ENCODE measurements at places on chromosomes 4 and X. TPM values are rescaled to one million over a fixed set of nuclear protein-coding genes. Genes with fewer than 3 reads are reported as not detected.

DNA sequence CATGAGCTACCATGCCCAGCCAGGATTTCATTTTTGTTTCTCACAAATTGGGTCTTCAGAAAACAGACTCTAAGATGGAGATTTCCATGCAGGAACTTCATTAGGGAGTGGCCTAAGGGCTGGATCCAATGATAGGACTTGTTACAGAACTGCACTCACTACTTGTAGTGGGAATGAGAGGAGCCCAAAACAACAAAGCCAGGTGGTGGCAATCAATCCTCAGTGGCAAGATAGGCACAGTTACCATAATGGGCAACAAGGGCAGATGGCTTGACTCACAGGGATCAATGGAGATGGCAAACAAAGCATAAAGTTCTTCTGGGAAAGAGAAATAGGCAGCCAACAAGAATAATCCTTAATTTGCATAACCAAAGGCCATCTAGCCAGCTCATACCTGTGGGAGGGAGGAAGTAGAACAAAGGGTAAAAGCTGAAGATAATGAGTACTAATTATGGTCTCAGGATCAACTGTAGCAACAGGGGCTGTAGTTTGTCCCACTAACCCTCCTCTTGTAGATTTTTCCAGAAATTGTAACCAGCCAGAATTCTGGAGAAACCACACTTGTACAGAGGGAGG is 72.8 kb upstream of the MAPK10 start:
- H3K27ac ChIP-seq = no peak overlapping the region
- no peak for DNase-seq
- no peaks in the 10 kb centered on the region for H3K4me1 ChIP-seq
- no peaks in the 10 kb centered on the region for H3K36me3 ChIP-seq
- no peak overlapping the region for H3K4me3 ChIP-seq

GRCh38 chrX:48787505-48788443 is 1.4 kb downstream of the GATA1 start:
- no peaks in the 10 kb centered on the region for H3K27me3 ChIP-seq
- no peak overlapping the region for H3K4me3 ChIP-seq
- no peaks in the 10 kb centered on the region for H3K36me3 ChIP-seq
- no peak overlapping the region for H3K27ac ChIP-seq

DNA sequence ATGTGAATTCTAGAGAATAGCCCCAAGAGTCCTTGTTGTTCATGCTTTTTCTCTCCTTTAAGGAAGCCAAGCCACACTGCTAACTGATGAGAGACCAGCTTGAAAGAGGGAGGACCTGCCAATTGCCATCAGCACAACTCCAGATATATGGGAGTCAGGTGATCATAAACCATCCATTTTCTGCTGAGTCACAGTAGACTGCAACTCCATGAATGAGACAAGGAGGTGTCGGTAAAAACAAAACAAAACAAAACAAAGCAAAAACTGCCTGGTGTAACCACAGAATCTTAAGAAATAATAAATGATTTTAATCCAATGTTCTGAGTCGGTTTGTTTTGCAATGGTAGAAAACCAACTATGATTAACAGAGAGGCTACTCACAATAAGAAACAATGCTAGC is 837.3 kb downstream of the PCDH7 start:
- DNase-seq = no peak
- H3K4me3 ChIP-seq = no peak overlapping the region
- H3K27me3 ChIP-seq = no peaks in the 10 kb centered on the region

GRCh38 chrX:137565318-137565904 is 516 bp upstream of the ZIC3 start:
- H3K27me3 ChIP-seq = no peaks in the 10 kb centered on the region
- no peaks in the 10 kb centered on the region for H3K36me3 ChIP-seq
- no peak overlapping the region for H3K4me3 ChIP-seq
- H3K4me1 ChIP-seq = no peaks in the 10 kb centered on the region
- no peak overlapping the region for H3K27ac ChIP-seq

GRCh38 chr4:6951880-6952381 is 42.3 kb downstream of the TBC1D14 start:
- no peak overlapping the region for H3K27ac ChIP-seq
- H3K36me3 ChIP-seq = no peaks in the 10 kb centered on the region
- DNase-seq = no peak
- peaks cover 29% of the 10 kb centered on the region for H3K4me1 ChIP-seq

- no peaks in the 10 kb centered on the region for H3K4me1 ChIP-seq
- H3K27me3 ChIP-seq = no peaks in the 10 kb centered on the region
- H3K4me3 ChIP-seq = no peak overlapping the region
- no peaks in the 10 kb centered on the region for H3K36me3 ChIP-seq
- DNase-seq = no peak
Observed at GRCh38 chrX:87160435-87161010, 357.1 kb upstream of the KLHL4 start.

DNA sequence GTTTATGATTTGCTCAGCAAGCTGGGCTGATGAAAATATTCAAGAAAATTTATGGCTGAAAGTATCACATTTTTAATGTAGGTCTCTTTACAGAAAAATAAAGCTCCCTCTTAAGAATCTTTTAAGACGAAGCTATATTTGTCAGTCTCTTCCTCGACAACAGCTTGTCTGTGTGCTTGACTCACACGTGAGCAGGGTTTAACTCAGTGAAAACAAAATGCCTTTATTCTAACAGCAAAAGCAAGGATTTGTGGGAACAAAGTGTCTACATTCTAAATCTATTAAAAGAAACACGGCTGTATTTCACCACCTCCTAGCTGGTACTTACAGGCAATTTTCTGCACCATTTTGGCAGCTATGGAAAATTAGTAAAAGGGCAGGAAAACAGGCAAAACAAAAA is 75.5 kb downstream of the NYX start:
- no peaks in the 10 kb centered on the region for H3K4me1 ChIP-seq
- no peak for DNase-seq
- H3K27ac ChIP-seq = no peak overlapping the region
- no peaks in the 10 kb centered on the region for H3K36me3 ChIP-seq

- no peak for DNase-seq
- H3K4me3 ChIP-seq = no peak overlapping the region
- H3K27me3 ChIP-seq = no peaks in the 10 kb centered on the region
Observed at GRCh38 chr4:143555676-143556075, 42.2 kb downstream of the SMARCA5 start.

DNA sequence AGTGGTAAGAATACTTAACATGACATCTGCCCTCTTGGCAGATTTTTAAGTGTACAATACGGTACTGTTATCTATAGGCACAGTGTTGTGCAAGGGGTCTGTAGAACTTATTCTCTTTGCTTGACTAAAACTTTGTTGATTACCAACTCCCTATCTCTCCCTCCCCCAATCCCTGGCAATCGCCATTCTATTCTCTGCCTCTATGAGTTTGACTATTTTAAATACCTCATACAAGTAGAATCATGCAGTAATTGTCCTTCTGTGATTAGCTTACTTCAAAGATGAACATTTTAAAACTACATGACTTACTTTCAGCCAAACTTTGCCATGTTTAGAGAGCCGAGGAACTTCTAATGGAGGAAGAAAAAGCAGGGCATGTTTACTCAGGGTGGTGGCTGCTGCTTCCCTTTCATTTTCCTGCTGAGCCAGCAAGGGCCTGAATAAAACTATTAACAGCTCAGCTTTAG is 62.4 kb downstream of the APOO start:
- peak; percentile 64 for DNase-seq
- H3K36me3 ChIP-seq = no peaks in the 10 kb centered on the region
- H3K4me3 ChIP-seq = peak overlapping the region; percentile 49
- H3K4me1 ChIP-seq = peaks cover 61% of the 10 kb centered on the region

DNA sequence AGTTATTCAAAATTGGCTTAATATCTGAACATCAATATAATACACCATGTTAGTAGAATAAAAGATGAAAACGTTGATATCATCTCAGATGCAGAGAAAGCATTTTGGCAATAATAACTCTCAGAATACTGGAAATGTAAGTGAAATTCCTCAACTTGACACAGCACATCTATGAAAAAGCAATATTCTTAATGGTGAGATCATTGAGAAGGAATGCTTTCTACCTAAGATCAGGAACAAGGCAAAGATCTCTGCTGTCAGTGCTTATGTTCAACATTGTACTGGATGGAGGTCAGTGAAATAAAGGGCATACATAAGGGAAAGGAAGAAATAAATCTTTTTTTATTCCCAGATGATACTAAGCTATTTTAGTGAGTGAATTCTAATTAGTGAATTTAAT is 40.6 kb downstream of the MRPL1 start:
- peaks cover 13% of the 10 kb centered on the region for H3K36me3 ChIP-seq
- no peak for DNase-seq
- H3K27ac ChIP-seq = no peak overlapping the region
- H3K4me3 ChIP-seq = no peak overlapping the region

DNA sequence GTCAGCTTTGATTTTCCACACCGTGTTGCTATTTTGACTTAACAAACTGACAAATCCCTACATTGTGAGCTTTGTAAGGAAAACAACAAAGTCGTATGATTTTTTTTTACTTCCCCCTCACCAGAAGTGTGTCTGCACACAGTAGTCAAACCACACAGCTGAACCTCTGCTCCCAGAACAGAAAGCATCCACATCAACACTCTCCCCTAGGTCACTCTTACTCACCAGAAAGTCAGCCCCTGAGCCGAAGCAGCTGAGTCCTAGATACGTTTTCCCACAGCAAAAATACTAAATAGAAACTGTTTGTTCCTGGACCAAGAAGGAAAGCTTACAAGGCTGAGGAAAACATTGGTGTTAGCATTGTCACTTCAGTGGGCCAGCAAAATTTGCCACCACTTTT is 305.7 kb downstream of the DHX15 start:
- no peak for DNase-seq
- H3K27me3 ChIP-seq = no peaks in the 10 kb centered on the region
- H3K4me3 ChIP-seq = no peak overlapping the region
- no peak overlapping the region for H3K27ac ChIP-seq
- no peaks in the 10 kb centered on the region for H3K36me3 ChIP-seq
- no peaks in the 10 kb centered on the region for H3K4me1 ChIP-seq

DNA sequence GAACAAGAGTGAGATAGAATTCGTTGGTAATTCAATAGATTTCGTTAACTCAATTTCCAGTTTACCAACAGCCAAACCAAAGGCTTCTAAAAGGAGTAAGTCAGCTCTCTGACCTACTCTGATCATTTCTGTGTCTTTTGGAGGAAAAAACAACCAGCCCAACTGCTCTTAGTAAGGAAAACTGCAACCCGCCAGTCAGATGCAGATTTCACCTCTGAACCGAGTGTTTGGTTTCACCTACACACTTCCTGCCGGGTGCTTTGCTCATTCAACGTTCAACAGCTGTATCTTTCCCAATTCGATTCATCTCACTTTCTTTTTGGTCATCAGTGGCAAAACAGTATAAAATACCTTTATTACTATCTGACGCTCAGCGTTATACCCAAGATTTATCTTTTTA is 24.5 kb downstream of the TMSB4X start:
- no peak overlapping the region for H3K27ac ChIP-seq
- DNase-seq = no peak
- H3K27me3 ChIP-seq = no peaks in the 10 kb centered on the region

- H3K4me1 ChIP-seq = no peaks in the 10 kb centered on the region
- H3K27me3 ChIP-seq = no peaks in the 10 kb centered on the region
- no peak overlapping the region for H3K4me3 ChIP-seq
Observed at GRCh38 chr4:26157541-26157940, 163.3 kb upstream of the RBPJ start.

The SPANXN3 gene
- total RNA-seq = not detected

The PAGE2 gene
- not detected for total RNA-seq

The ZNF185 gene
- 1.6 TPM for total RNA-seq

The SOX3 gene
- not detected for total RNA-seq

The HDX gene
- total RNA-seq = 0.20 TPM

The MAGEA2 gene
- 0.15 TPM for total RNA-seq

All from HepG2 (cell line).